ENCODE measurements at places on chromosomes 6 and 20.

DNA sequence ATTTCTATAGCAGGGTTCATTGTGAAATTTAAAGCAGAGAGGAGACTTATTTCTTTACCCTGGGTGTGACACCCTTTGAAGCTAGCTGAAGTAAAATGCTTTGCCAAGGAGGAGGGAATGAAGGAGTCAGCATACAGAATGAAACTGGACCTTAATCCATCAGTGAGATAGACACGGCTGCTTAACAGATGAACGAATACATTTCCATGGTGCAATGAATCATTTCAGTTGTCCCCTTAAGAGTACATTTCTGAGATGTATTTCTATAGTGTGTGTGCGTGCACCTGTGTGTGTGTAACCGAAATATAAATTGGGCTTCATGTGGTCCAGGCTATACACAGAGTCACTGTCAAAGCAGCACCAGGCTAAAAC lies 73.8 kb upstream of the CD93 start:
- no peak for DNase-seq

- DNase-seq: no peak
Measured at GRCh38 chr6:50966986-50967385, 148.3 kb downstream of the TFAP2B start.

DNA sequence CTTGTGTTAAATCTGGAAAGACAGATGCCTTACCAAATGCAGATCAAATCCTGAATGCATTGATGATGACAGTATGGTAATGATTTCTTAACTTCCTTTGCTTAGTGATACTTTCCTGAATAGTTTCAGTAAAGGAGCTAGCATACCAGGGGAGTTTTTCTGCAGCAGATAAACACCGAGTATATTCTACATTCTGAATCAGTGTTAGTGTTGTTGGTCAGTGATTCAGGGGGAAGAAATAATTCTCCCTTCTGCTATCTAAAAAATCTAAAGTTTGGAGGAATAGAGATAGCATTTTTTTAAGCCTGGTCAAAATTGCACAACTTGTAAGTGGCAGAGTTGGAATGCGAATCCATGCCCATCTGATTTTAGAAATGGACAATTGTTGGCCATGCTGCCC lies 512.2 kb upstream of the MARCKS start:
- no peak for DNase-seq

GRCh38 chr6:158911746-158912480 lies 88.1 kb downstream of the RSPH3 start:
- no peak for DNase-seq

GRCh38 chr6:26321005-26321404 lies 44.0 kb upstream of the BTN3A2 start:
- DNase-seq: no peak

Data from GM10248 (cell line).